ENCODE measurements at places on chromosomes 1 and 21.

GRCh38 chr1:51964309-51964696, 26.2 kb downstream of the RAB3B start:
- no peak for DNase-seq

DNA sequence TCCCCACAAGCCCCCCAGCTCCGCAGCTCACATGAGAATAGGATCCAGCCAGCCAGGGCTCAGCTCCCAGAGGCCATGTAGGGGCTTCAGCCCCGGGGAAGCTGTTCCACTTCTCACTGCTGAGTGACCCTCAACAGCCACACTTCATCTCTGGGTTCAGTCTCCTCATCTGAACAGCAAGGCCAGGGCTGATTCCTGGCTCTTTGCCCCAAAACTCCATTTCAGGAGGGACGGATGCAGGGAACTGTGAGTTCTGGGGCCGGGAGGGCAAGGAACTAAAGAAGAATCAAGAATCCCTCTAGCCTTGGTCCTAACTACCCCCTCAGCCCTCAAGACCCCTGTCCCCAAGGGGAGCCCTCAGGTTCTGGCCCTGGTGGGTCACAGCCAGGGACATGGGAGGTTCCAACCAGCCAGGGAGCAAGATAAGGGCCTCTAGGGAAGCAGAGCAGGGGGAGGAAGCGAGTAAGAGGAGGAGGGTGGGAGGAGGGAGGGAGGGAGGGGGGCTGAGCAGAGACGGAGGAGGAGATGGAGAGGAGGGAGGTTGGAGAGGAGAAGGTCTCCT, 13.1 kb downstream of the SDC3 start:
- no peak for DNase-seq

GRCh38 chr1:92037400-92037799, 7.6 kb downstream of the EPHX4 start:
- DNase-seq, result no peak

GRCh38 chr1:156750191-156750672, 1.2 kb downstream of the HDGF start:
- DNase-seq, result peak; percentile 74

DNA sequence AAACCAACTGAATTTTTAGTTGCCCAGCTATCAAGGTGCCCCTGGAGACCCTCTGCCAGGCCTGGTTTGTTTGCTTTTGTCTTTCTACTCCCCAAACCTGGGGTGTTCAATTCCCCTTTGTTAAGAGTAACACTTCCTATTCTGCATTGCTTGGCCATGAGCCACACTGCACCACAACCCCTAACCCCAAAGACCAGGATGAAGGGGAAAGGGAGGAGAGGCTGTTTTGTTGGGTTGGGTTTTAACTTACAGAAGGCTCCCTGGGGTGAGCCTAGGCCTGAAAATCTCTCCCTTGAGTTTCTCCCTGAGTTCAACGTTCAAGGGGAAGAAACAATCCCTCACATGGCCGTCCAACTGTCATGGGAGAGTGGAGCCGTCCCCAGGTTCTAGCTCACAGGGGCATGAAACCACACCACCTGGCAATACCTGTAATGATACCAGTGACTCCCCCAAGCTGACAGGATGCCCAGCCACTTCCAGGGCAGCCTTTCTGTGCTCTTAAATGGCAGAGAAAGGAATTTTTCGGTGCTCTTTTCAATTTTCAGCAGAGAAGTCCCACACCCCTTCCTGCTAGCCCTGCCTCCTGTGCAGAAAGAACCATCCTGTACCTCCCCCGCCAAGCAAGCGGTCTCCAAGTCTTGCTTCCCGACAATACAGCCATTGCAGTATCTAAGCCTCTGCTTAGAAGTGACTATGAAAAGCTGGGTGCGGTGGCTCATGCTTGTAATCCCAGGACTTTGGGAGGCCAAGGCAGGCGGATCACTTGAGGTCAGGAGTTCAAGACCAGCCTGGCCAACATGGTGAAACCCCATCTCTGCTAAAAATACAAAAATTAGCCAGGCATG, 14.9 kb downstream of the SLC45A3 start:
- DNase-seq, result no peak

GRCh38 chr1:9603766-9604753, 15.3 kb downstream of the TMEM201 start:
- no peak for DNase-seq

DNA sequence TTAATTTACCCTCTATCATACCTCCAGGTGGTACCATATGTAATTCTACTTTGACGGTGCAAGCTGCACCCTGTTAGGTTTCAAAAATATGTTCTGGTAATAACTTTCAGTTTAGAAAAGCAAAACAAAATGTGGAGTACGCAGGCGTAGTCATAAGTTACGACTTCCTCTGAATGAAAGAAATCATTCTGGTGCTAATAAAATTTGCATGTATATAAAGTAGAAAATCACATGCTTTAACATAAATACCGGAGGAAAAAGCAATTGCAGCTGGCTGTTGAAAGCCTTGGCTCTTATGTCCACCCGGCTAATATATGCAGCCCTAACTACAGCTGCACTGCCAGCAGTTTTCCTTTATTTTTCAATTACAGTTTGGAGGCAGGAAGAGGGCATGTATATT, 65.2 kb upstream of the TMPRSS15 start:
- DNase-seq, result no peak

GRCh38 chr1:48757363-48757762, 19.3 kb downstream of the BEND5 start:
- DNase-seq, result no peak

DNA sequence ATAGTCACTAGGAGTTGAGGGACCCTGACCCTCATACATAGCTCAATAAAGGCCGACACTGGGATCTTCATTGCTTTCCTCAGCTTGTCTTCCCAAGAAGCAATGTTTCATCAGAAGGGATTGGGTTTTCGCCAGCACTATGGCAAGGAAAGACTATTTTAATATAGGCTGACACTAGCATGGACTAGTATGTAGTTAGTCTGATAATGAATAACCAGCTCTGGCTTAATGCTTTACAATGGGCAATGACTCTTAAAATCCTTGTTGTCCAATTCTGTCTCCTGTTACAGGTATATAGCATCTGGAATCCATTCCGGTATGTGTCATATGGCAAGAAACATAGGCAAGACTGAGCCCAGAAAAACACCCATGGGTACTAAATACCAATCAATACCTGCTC, 15.3 kb upstream of the SYT2 start:
- DNase-seq, result no peak

DNA sequence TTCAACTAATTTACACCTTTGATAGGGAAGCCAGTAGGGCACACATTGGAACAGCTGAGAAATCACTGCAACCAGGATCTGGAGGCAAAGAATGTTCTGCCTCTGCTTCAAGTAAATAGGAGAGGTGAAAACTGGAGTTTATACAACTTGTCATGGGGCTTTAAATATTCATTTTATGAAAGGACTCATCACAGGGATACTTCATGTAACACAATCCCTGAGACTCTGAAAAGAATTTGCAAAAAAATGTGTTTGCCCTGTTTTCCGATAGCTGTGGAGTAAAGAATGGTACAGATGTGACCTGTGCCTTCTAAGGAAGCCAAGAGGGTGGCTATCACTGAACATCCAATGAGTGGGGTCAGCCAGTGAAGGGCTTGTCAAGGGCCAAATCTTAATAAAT, 152.0 kb downstream of the LMX1A start:
- no peak for DNase-seq

- no peak for DNase-seq
Observed at GRCh38 chr1:110634455-110635311, 28.5 kb upstream of the KCNA2 start.

DNA sequence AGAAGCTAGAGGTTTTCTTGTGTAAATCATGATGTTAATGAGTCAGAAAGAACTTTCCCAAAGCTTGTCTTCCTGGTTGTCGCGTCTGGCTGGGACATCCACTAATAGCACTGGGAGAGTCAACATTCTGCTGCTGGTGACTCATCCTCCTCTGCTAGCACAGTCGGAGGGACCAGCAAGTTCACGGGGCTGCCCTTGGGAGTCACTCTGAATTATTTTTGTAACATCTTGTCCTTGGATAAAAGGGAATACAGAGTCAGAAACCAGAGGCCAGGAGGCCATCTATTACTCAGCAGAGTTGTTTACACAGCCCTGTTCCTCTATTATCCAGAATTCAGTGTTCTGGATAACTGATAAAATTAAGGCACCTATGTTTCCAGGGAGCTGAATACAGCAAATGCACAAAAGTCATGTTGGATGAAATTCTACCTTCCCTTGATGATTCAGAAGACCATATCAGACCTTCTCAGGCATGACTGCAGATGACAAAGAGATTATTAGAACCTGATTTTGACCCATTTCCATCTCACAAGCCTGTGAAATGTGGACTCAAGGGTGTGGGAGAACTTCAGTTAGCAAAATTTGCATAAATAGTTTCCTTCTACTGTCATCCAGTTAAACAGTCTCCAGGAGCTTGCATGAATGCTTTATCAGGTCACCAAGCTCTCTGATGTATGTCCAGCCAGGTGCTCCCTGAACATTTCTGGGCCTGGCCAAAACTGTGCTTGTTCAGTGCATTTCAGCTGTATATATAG, 68.1 kb downstream of the JAK1 start:
- DNase-seq, result peak; percentile 49

DNA sequence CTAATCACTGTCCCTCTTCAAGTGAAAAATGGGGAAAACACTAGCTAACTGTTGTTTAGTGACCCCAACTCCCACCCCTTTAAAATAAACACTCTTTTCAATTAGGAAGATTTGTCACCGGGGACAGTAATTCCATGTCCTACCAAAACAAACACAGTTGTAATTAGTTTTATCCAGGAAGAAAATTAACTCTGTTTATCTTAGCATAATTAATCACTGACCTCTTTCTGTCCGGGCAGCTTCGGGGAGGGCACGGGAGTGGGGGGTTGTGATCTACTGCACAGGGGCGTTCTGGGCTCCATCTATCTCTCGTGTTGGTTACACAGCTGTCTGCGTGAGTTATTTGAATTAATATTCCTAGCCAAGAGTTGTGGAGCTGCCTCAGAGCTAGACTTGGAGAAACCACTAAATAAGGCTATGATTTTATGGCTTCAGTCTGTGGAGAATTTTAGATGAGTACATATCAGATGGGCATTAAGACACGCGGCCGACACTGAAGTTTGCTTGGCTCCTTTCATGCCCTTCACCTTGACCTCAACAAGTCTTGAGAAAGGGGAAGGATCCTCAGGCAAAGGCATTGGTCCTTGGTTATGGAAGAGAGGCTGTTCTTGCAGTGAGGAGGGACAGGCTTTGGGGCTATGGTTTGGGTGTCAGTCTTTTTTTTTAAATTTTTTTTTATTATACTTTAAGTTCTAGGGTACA, 102.0 kb upstream of the TRABD2B start:
- no peak for DNase-seq

- DNase-seq, result no peak
Observed at GRCh38 chr1:209549443-209550205, 33.9 kb upstream of the CAMK1G start.

- no peak for DNase-seq
Observed at GRCh38 chr1:160171354-160171753, 19.0 kb upstream of the CASQ1 start.

DNA sequence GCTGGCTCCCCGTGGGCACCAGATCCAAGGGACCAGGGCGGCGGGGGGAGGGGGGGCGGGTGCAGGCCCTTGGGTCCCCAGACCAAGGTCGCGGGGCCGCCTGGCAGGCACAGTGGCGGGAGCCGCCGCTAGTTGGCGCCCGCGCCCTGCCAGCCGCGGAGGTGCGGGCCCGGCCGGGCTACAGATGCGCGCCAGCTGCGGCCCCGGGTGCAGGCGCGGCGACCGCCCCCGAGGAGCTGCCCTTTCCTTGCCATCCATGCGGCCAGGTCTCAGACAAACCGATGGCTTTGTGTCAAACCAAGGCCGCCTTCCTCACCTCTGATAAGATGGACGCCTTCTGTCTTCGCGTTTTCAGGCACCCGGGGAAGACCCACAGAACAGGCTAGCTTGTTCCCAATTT, 2.2 kb upstream of the RUNX3 start:
- DNase-seq, result peak; percentile 41

- no peak for DNase-seq
Observed at GRCh38 chr1:37661401-37661800, 26.7 kb upstream of the RSPO1 start.

- DNase-seq, result no peak
Observed at GRCh38 chr1:39061951-39062350, 35.8 kb downstream of the NDUFS5 start.

DNA sequence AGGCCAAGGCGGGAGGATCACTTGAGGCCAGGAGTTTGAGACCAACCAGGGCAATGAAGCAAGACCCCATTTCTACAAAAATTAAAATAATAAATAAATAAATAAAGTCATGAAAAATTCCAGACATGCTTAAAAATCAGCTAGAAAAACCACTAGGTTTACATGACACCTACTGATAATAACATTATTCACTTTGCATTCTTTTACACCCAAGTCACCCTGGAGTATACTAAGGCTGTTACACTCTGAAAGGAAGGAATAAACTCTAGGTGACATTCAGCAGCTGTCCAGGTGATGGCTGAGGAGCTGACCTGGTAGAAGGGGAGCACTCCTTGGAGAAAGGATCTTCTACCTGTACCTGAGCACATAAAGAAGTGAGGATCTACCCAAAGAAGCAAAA, 179.2 kb downstream of the ZNF281 start:
- no peak for DNase-seq

- DNase-seq, result peak; percentile 78
Observed at GRCh38 chr1:108897865-108898720, 21.3 kb downstream of the GPSM2 start.

DNA sequence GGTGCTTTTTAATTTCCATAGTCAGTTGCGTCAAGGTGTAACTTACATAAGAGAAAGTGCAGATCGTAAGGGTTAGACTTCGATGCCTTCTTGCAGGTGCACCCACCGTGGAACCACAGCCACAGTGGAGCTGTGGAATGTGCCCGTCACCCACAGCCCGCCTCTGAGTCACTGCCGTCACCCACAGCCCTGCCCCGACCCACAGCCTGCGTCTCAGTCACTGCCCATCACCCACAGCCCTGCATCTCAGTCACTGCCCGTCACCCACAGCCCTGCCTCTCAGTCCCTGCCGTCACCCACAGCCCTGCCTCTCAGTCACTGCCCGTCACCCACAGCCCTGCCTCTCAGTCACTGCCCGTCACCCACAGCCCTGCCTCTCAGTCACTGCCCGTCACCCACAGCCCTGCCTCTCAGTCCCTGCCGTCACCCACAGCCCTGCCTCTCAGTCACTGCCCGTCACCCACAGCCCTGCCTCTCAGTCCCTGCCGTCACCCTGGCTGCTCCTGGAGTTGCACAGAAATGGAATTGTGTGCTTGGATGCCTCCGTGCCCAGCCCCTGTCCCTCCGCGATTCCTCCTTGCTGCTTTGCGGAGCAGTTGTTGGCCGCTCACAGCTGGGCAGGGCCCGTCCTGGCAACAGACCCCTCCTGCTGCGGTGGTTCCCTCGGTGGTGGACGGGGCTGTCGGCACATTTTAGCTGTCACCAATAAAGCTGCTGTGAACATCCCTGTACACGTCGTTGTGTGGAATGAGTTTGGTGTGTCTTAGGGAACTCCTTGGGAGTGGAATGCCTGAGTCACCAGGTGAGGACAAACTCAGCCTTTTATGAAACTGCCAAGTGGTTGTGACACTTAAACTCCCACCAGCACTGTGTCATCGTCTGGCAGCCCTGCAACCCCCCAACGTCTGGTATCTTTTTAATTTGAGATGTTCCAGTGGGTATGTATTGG, 44.9 kb upstream of the COL6A2 start:
- no peak for DNase-seq

- peak; percentile 33 for DNase-seq
Observed at GRCh38 chr1:11053758-11054137, 6.1 kb downstream of the SRM start.

GRCh38 chr1:154886281-154887015, 16.4 kb upstream of the KCNN3 start:
- DNase-seq, result peak; percentile 45
